ENCODE measurements at places on chromosomes 11 and 22.

DNA sequence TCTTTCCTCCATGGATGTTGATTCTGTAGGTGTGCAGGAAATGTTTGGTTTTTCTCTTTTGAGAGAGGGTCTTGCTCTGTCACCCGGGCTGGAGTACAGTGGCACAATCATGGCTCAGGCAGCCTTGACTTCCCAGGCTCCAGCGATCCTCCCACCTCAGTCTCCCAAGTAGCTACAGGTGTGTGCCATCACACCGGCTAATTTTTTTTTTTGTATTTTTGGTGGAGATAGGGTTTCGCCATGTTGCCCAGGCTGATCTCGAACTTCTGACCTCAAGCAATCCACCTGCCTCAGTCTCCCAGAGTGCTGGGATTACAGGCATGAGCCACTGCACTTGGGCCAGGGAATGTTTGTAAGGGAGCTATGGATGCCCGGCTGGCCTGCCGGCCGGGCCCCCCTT is 4.5 kb downstream of the PRR5 start:
- DNase-seq = no peak

- no peak for DNase-seq
Observed at GRCh38 chr11:19912958-19913892, 200.6 kb downstream of the NAV2 start.

DNA sequence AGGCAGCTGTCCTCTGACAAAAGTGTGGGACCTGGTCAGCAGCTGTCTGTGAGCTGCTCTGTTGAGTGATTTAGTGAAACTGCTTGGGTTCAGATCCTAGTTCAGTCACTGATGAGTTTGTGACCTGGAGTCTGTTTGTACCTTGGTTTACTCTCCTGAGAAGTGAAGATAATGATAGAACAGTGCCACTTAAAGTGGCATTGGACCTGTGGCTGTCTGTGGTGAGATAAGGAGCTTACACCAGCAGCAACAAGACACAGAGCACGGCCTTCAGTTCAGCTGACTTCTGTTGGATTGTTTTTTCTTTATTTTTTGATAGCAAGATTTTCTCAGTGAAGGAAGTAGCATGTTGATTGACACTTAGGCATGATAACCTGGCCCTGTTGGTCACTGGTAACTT is 46.2 kb upstream of the CTTN start:
- DNase-seq = no peak

DNA sequence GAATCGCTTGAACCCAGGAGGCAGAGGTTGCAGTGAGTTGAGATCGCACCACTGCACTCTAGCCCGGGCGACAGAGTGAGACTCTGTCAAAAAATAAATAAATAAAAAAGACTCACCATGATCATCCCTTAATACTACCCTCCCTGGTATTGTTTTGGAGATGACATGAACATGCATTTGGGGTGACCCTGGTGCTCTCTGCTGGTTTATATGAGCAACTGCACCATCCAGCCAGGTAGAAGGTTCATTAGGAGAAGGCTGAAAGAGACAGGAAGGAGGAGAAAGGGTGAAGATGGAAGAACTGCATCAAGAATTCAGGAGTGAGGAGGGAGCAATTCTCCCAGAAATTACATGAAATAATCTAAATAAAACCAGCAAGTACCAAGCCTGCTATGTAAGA is 37.8 kb downstream of the SLC5A1 start:
- no peak for DNase-seq

- no peak for DNase-seq
Observed at GRCh38 chr11:115008799-115009198, 330.5 kb downstream of the NXPE2 start.

DNA sequence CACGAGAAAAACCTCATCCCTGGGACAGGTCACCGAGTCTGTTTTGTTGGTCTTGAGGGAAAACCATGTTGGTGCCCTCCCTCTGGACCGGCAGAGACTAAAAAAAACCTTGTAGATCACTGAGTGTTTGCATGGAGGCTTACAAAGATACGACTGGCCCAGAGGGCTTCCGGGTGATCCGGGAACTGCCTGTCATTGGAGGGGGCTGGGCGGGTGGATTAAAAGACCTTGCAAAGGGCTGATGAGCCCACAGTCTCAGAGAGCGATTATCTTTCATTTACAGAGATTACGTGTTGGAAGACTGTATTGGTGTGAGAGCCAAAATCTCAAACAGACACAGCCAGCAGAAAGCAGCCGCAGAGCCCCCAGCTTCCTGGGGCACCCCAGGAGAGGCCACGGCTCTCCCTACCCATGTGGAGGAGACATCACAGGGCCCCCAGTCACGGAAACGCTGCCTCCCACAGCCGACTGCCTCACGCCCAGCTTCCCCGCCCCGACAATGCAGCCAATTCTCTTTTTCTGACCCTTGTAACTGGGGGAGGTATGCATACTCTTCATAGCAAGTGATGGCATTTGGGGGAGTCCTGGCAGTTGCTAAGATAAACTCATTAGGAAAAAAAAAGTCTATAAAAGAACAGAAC is 426.4 kb downstream of the CTTN start:
- DNase-seq = no peak

DNA sequence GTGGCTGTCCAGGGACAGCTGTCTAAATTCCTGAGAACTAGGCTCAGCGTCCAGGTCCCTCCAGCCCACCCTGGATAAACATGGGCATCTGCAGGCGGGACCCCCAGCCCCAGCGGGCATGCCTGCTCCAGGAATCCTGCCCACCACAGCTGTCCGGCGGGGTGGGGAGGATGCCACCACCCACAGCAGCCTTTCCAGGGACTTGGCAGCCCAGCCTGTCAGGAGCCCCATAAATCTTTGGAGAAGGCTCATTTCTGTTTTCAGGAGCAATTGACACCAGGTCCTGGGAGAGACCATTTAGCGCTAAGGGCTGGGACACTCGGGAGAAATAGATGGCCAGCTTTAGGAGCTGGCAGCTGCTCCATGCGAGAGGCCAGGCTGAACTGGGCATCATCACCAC is 358.9 kb downstream of the CADM1 start:
- no peak for DNase-seq

GRCh38 chr11:13446444-13446843 is 16.6 kb downstream of the BTBD10 start:
- no peak for DNase-seq

GRCh38 chr11:54558407-54558806 is 45.4 kb downstream of the OR4C46 start:
- no peak for DNase-seq

DNA sequence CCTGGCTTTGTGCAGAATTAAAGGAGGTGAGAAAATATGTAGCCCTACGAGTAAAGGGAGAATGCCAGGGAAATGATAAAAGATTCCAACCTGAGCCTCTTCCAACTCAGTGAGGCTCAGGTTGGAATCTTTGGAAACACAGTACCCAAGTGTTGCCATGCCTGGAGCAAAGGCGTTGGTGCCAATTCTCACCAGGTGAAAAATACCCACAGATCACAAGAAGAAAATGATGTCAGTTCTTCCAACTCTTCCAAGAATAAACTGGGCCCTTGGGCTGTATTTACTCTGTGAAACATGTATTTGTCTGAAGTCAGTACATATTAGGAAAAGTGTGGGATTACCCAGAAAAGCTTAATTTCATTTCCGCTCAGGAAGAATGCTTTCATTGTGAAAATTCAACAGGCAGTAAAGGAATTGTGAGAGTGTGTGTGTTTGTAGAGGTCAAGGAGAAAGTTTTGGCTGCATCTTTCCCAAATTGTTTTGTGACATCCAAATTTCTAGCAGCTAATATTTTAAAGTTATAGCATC is 235.3 kb upstream of the MPPED2 start:
- no peak for DNase-seq

Measured in GDM1 (cell line).